Nucleus accumbens (tissue), 56 donors: ENCODE measurements at places on chromosomes 5 and 9.

DNA sequence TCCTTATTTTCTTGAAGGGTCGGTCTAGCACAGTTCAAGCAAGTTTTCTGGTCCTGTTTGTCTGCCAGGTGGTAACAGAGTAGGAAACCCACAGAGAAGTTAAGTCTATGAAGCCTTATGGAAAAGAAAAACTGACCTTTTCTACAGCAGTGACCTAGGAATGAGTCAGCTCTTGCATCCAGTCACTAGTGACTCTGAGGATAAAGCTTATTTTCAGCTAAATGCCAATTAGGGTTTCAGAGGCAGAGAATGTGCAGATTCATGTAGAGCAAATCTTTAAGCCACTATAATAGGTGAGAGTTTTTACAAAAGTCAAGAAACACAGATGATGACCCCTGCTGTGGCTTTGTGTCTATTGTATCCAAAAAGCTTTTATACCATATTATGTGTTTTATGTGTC lies 100.7 kb downstream of the CWC27 start:
- no peak for DNase-seq

DNA sequence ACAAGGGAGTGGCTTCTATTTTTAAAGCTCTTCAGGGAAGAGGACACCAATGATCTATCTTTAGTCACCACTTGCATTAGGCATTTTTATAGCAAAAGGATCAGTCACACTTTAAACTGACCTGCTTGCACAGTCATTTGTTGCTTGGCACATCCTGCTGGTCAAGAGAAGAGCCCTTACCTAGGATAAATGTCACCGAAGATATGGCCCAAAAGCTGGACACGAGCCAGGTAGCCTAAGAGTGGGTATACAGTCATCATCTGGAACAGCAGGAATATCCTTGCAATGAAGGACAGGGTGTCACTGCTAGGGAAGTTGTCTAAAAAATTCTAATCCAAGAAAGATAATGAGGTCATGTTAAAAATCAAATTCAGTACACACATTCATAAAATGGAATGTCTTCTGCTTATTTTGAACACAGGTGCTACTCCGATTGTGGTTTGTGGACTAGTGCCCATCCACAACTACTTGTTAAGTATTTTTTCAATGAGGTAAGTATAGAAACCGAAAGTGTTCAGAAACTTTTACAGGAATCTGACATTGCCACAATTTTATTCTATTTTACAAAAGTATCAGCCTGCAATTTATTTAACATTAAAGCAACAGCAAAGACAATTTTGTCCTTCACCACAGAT lies 78.4 kb downstream of the SLC38A9 start:
- DNase-seq: no peak

- no peak for DNase-seq
These were observed 650 bp downstream of the FRMD3 start for GRCh38 chr9:83537331-83538171.

GRCh38 chr9:85859765-85860164 lies 81.2 kb upstream of the NAA35 start:
- DNase-seq: no peak

- DNase-seq: no peak
These were observed 196.5 kb upstream of the NREP start for GRCh38 chr5:111953351-111954127.

DNA sequence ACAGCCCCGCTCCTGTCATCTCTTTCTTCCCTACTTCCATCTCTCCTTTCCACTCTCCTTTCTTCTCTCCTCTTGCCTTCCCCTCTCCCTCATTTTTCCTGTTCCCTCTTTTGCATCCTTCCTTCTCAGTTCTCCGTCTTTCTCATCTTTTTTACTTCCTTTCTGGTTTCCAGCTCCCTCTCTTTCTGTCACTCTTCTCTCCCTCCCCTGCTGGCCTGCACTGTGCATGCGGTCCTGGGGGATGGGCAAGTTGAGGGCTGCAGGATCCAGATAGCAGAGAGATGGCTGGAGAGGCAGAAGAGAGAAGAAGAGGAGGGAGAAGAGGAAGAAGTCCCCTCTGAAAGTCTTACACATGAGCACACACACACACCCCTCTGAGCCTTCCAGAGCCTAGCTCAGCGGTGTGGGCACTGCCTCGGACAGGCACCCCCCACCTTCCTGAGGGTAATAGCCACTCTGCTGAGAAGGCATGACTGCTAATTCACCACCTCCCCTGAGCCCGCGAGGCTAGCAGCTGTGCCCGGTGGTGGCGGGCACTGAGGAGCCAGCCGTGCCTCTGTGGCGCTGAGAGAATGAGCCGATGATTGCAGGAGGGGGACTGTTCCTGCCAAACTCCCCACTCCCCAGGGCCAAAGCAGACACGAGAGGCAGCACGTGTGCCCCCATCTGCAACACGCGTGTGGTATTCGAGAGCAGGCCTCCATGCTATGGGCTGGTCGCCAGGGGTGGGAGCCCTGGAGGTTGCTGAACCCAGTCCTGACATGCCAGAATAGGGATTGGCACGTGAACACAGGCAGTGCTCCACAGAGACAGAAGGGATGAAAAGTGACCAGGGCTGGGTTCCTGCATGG lies 3.7 kb upstream of the CAMK2A start:
- no peak for DNase-seq

GRCh38 chr5:150195736-150196485 lies 6.0 kb downstream of the SLC6A7 start:
- no peak for DNase-seq

GRCh38 chr5:10138395-10139057 lies 111.2 kb downstream of the ATPSCKMT start:
- DNase-seq: no peak
